ENCODE measurements at places on chromosomes 3 and 15.

DNA sequence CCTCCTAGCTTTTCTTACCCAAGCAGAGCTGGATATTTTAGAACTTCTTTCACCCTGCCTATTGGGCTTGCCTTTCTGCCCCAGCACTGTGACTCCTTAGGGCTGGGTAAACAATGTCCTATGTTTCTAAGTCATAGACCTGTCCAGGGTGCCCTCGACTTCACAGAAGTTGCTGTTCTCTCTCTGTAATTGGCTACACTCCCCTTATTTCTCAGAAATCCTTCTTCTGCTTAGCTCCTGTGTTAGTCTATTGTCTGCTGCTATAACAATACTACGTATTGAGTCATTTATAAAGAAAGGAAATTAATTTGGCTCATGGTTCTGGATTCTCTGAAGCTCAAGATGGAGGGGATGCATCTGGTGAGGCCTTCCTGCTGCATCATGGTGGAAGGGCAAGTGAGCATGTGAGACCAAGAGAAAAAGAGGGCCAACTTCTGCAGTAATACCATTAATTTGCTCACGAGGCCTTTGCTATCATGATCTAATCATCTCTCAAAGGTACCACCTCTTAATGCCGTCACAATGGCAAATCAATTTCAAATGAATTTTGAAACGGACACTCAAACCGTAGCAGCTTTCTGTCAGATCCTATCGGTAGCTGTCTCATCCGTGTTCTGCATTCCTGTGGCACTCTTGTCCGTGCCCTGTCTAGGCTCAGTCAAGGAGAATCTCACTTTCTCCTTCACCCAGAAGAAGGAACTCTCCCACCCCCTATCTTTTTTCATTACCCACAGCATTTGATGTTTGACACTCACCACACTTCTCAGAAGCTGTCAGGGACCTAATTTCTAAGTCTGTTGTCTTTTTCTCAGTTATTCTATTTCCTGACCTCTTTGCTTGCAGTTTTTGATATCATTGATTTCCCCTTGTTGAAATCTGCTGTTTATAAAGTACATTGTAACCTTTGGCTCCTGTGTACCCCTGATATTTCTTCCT lies 22.3 kb upstream of the GPR171 start:
- no peak for DNase-seq

DNA sequence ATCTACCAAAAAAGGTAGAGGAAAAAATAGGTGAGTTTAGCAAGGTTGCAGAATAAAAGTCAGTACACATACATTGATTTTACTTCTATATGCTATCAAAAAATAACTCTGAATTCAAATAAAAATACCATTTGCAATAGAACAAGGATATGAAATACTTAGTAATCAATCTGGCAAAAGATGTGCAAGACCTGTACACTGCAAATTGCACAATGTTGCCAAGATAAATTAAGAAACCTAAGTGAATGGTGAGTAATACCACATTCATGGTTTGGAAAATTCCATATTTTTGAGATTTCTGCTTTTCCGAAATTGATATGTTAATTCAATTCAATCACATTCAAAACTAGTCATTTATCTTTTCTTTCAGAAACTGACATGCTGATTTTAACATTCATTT lies 464.8 kb downstream of the EPHA3 start:
- no peak for DNase-seq

- no peak for DNase-seq
Observed at GRCh38 chr15:22799902-22800301, 13.5 kb downstream of the NIPA1 start.

- no peak for DNase-seq
Observed at GRCh38 chr3:70247955-70248354, 64.5 kb downstream of the MDFIC2 start.

- no peak for DNase-seq
Observed at GRCh38 chr3:58164199-58164879, 46.4 kb downstream of the DNASE1L3 start.

DNA sequence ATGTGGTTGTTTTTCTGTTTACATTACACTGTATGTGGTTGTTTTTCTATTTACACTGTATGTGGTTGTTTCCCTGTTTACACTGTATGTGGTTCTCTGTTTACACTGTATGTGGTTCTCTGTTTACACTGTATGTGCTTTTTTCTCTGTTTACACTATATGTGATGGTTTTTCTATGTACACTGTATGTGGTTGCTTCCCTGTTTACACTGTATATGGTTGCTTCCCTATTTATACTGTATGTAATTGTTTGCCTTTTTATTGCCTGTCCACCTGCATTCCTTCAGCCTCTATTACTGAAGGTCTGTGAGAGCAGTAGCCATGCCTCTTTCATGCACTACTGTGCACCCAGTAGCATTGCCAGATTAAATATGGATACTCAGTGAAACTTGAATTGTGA lies 94.3 kb downstream of the MITF start:
- no peak for DNase-seq

DNA sequence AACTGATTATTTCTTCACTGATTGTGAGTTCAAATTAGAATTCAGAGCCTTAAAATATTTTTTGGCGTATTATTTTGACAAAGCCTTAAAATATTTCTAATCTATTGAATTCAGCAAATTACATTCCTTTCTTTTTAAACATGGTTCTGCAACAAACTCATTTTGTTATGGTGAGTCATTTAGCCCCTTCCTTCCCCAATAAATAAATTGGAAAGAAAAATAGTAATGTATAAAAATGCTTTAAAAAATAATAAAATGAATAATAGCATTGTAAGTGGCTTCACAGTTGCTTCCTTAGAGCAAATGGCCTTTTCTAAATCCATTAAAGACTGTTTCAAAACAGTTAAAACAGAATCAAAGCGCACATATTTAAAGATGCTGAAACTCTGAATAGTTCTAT lies 12.1 kb downstream of the CSNK1G1 start:
- DNase-seq = no peak

- no peak for DNase-seq
Observed at GRCh38 chr3:27423463-27423862, 54.3 kb upstream of the NEK10 start.

GRCh38 chr15:79969146-79969545 lies 1.9 kb downstream of the BCL2A1 start:
- DNase-seq = no peak
